ENCODE measurements at places on chromosomes 4 and X.

DNA sequence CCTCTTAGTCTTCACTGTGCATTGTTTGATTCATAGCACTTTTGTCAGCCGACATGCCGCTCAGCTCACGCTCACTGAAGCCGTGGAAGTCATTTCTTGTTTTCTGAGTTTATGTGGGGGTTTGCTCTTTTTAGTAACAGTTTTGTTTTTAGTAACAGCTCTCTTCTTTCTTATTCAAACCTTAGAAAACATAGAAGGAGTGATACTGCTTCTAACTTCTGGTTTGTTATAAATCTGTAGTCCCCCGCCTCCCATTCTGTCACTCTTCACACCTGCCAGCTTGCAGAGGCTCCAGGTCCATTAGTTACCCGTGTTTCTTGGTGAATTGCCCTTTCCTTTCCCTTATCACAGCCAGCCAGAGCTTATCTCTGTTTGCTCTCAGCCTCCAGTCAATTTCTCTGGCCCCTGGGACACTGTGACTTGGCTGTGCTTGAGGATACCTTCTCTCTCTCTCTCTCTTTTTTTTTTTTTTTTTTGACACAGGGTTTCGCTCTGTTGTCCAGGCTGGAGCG, 50.5 kb downstream of the GRK4 start:
- no peak for DNase-seq

DNA sequence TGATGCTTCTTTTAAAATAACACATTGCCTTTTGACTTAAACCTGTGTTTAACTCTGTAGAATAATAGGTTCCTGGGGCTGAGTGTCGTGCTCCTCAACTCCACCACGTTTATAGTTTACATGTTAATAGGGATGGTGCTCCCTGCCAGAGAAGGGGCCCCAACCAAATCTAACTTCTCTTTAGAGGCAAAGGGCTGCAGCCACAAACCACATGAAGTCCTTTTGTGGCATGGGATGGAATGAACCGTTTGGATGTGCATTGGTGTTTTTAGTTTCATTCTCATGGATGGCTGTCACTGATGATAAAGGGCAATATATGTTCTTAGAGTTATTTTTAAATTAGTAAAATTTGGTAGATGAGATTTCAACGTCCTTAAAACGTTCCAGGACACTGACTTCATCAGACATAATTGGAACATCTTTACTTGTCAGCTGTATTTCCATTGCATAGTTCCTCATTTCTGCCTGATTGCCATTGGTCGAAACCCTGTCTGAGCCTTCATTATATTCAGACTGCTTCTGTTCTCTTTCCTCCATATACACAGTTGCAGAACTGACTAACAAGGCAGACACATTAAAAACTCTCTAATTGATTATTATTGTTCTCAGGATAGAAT, 60.4 kb upstream of the HPF1 start:
- no peak for DNase-seq

GRCh38 chr4:102263024-102263787, 82.1 kb downstream of the SLC39A8 start:
- peak; percentile 24 for DNase-seq

DNA sequence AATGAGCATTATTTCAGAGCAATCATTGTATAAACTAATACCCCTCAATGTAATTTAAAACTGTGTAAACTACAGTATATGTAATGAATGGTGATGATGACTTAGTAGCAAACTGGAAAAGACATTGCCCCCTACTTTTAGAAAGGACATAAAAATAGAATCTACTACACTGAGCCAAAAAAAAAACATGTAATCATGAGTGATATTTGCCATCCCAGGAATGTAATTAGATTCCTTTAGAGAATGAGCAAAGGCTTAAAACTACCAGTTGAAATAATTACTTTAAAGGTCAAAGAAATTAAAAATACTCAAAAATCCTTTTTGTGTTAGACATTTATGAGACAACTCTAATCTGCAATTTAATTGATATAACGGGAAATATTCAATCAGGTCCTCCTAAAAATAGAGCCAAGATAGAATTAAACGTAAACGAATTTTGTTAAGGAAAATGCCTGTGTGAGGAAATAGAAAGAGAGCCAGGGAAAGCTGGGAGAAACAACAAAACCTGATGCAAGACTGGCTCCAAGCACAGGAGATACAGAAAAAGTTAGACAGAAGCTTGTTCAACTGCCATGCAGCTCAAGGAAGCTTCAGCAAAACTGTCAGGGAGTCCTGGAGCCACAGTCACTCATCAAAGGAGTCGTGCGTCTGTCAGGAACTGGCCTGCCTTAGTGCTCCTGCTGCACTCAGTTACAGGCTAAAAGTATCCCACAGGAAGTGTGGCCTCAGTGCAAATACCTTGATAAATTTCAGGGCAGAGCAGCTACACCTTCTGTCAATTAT, 655.7 kb upstream of the INTU start:
- DNase-seq = no peak

DNA sequence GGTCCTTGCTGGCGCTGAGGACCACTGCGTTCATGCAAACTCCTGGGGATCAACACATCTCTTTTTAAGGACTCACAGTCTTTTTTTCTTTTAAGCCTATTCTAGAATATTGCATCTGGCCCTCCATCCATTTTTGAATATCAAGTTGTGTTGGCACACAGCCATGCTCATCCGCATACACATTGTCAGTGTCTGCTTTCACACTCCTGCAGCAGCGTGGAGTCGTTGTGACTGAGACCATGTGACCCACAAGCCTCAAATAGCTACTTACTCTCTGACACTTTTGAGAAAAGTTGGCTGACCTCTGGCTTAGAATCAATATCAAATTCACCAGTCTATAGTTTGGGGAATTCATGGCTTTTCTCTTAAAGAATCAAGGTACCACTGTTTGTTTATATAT, 191.8 kb upstream of the S100G start:
- DNase-seq = no peak

GRCh38 chrX:2412131-2412530, 88.6 kb downstream of the DHRSX start:
- DNase-seq = no peak

GRCh38 chr4:13484749-13485221, 645 bp upstream of the RAB28 start:
- DNase-seq = no peak

- DNase-seq = no peak
Measured at GRCh38 chr4:101086801-101087586, 260.3 kb downstream of the PPP3CA start.

DNA sequence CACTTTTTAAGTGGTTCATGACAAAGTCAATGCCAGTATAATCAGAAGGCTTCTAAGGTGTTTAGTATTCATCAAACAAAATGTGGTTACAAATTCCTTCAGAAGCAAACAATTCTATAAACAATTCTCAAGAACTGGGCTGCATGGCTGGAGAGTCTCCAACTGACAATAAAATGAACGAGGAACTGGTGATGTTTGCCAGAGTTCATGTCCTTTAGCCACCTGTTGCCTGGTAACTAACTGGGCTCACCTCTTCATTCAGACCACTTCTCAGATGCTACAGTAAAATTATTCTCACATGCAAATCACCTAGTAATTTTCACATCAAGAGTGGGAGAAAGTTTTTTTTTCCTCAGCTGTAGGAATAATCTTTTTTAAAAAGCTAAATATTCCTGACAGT, 53.3 kb downstream of the CAMK2D start:
- no peak for DNase-seq

GRCh38 chr4:102759831-102760644, 730 bp downstream of the MANBA start:
- no peak for DNase-seq

DNA sequence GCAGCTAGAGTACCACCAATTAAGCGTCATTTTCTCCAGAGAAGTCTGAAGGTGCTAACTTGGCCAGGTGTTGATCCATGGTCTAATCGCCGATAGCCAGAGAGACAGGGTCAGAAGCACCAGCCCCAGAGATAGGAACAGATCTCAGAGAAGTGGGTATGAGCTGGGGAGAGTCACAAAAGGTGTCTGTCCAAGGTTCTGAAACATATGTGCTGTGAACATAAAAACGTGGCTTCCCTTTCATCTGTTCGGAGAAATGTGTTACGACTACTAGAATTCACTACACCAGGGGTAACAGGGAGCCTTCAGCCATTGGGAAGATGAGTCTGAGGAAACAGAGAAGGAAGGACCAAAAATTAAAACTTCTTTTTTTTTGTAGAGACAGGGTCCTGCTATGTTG, 91.3 kb downstream of the FBXL5 start:
- no peak for DNase-seq

- DNase-seq = no peak
Measured at GRCh38 chrX:109822861-109823260, 89.8 kb upstream of the ACSL4 start.

DNA sequence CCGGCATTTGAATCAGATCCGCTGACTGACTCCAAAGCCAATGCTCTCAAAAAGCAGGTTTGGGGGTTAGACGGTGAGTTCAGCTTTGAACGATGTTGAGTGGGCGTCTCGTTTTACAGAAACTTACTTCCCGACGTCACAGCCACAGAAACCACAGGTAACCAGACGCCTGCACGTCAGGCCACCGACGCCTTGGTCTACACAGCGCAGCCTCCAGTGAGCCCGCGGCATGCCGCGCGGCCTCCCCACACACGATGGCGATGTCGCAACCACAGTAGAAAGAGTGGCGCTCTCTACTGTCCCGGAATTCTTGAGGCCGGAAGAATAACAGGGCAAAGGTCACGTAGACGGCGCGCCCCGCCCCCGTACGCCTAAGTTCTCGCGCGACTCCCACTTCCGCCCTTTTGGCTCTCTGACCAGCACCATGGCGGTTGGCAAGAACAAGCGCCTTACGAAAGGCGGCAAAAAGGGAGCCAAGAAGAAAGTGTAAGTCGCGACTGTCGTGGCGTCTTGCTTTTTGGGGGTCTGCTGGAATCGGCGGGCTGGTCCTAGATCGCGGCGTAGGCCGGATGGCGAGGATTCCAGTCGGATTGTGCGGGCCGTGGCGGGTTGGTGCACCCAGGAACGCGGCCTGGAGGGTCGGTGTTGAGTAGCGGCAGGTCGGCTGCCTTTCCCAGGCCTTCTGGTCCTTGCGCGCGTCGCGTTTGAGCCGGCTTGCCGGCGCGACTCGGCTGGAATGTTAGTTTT, at the start of gene RPS3A:
RPS3A (plus strand) TSS at position 400 of the 747 bp plus-strand sequence; CDS start at position 425, 25 bp downstream.
- DNase-seq = peak; percentile 98

- DNase-seq = no peak
Measured at GRCh38 chr4:23648854-23649596, 240.8 kb downstream of the PPARGC1A start.

DNA sequence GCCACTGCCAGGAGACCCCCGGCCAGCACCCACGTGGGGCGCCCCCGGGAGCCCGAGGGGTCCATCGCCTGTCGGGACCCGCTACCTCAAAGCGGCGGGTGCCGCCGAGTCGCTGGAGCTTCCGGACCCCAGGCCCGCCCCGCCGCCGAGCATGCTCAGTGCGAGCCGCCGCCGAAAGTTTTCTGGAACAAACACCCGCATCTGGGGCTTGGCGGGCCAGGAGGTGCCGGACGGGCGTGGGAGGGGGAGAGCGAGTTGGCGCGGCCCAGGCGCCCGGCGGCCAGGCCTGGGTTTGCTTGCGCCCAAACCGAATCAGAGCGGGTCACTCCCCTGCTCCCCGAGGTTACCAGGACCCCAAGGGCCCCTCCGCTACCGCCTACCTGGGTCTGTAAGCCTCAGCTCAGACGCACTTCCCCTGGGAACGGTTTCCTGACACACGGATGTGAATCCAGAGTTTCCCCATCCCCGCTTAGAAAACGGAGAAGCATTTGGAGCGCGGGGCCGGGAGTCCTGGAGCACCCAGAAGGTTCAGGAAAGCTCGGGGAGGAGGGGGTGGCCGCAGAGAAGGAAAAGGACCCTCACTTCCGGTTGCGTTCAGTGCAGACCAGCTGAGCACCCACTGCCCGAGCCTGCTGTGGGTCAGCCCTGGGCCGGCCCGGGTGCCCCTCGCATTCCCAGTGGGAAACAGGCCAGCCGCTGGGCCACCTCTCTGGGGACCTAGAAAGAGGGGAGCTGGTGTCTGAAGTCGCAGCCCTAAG, at the start of gene EVC2:
EVC2 (minus strand) TSS at position 111 of the 758 bp plus-strand sequence; CDS start at position 65, 46 bp downstream.
- DNase-seq = no peak

GRCh38 chr4:53349091-53349491, 16.8 kb downstream of the SCFD2 start:
- DNase-seq = no peak

DNA sequence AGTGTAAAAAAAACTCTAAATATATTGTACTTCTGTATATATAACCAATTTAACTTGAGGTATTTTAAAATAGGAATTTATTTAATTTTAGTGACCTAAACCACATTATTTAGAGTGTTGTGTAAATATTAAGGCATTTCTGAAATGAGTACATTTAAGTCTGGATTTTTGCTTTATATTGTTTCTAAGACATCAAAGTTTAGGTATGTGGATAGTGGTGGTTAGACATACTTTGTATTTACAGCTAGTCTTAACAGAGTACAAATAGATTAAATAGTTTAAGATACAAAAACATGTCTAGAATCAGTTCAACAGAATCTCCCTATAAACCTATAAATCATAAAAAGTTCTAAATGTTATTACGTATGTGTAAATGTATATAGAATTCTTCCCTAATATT, 588.5 kb downstream of the TRIML1 start:
- no peak for DNase-seq

DNA sequence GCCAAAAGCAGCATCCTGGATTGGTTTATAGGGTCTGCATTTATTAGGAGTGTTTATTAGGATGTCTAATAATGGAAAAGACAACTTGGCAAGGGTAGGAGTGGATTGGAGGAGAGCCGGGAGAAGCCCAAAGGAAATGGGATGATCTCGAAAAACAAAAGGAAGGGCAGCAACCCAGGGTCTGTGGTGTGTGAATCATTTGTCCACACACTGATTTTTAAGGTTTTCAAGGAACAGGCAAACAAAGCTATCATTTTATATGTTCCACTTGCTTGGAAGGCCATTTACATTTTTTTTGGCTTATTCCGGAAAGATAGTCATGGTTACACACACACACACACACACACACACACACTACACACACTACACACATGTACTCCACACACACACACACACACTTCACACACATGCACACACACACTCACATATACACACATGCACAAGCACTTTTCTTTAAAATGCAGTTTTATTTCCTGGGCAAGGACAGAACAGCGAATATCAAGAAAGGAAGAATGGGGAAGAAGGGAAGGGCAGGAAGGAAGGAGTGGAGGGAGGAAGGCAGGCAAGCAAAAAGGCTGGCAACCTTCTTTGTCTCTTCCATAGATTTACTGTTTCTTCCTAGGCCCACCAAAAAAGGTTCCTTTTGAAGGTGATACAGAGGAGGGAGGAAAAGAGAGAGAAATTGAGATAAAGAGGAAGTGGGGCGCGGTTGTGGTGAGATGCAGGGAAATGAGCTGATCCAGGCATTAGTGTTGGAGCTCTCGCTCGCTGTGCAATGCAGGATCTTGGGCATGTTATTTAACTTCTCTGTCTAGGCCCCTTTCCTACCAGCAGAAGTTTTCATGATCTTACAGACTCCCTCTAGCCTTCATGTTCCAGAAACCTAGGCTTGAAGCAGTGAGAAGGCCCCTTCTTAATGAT, 88.6 kb upstream of the MAML3 start:
- DNase-seq = peak; percentile 12
